ENCODE measurements at places on chromosomes 5 and 9.

GRCh38 chr9:117377046-117377445, 37.8 kb downstream of the ASTN2 start:
- DNase-seq, result no peak

DNA sequence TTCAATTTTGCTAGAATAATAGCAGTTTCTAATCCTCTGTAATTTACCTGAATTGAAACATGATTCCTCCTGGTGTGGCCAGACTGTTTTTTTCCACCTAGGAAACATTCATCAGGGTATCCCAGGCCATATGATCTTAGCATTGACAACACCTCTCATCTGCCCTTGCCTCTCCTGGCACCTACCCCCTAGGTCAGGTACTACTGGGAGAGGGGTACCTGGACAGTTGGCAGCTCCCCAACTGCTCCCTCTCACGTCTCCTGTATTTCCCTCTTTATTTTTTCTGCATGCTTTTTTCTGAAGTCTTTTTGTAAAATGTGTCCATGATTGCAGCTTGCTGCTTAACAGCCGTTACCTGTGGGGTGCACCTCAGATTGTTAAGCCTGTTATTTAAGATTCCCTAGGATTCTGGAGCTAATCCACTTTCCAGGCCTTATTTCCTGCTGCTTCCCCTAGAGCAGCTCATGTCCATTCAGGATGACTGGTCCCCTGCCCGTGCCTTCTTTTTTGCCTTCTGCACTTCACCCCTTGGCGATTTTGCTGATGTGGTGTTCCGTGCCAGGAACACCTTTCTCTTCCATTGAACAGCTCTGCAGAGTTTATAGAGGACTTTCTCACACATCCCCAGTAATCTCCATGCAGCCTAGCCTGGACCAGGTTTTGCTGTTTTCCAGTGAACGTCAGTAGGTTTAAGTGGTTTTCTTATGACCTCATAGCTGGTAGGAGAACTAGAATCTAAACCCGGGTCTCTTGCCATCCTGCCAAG, 33.6 kb downstream of the SNX30 start:
- no peak for DNase-seq

DNA sequence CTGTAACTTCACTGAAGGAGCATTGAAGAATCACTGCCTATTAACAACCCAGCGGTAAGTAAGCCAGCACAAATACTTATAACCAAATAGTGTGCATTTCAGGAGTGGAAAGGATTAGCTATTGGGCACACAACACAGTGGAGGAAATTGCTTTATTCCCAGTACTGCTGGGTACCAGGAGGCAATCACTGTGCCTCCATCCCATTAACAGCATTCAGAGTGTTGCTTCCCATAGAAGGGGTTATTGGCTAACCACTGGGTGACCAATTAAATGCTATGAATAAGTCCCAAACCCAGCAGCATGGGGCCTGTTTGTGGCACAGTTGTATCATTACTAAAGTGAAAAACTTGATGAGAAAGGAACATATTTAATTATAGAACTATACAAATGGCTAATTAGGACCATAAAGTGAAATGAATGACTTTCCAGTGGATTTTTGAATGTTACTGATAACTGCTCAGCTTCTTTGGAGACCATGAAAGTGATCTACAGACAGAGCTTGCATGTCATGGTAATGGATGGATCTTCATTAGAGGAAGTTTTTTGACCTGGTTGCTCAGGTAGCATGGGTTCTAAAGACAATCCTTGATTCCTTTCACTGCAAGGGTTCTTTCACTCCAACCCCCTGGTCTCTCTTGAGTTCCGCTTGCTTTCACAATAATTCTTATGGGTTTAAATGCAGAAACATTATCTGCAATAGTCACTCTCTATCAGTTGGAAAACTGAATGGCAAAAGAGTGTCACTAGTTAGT, 413.3 kb upstream of the RORB start:
- DNase-seq, result no peak

DNA sequence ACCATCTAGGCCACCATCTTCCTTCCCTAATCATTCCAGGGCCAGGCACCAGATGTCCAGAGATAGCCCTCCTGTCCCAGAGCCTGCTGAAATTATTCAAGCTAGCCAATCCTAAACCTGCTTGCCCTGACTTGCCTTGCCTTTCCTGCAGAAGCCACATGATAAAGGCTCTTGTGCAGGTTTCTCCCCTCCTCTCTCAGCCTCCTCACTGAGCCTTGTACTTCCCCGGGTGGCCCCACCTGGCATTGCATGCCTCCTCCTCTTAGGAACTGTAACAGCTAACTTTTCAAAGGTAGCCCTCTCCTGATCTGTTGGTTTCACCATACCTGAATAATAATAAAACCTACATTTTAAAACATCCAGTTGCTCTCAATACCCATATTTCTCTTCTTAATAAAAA, 42.6 kb downstream of the DIRAS2 start:
- DNase-seq, result no peak

GRCh38 chr9:126240835-126241234, 85.8 kb upstream of the MVB12B start:
- DNase-seq, result no peak

DNA sequence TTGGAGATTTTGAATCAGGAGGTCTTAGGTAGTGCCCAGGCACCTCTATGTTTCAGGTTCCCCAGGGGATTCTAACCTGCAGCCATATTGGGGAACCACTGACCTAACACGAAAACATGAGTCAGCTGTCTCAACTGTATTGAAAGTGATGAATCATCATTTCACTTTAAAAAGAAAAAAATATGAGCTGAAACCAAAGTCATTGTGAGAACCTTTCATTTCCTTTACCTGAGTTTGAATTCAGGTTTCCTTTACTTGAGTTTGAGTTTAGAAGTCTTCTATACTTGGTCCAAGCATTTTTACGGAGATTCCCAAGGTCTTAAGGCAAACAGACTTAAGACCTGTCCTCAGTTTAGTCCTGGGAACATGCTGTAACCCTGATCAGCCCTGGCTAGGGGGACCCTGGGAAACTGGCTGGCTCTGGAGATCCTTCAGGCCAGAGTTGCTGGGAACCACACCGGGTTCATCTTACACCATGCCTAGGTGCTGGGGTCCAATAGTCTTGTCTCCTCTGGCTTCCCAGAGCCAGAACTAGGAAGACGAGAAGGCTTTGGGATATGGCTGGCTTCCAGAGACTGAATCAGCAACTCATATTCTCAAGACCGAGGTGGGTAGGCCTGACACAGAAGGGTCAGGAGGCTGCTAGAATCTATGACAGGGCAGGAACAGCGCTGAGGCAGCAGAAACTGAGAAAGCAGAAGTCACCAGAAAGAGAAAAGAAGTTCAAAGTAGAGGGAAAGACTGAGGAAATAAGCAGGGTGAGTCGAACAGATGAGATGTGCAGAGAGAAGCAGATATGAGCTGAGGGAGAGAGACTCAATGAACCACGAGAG, 16.4 kb upstream of the PDCD1LG2 start:
- no peak for DNase-seq

- no peak for DNase-seq
These were observed 213.9 kb upstream of the TBCA start for GRCh38 chr5:77990020-77990419.

- no peak for DNase-seq
These were observed 101.5 kb upstream of the ARRDC3 start for GRCh38 chr5:91484662-91485061.

DNA sequence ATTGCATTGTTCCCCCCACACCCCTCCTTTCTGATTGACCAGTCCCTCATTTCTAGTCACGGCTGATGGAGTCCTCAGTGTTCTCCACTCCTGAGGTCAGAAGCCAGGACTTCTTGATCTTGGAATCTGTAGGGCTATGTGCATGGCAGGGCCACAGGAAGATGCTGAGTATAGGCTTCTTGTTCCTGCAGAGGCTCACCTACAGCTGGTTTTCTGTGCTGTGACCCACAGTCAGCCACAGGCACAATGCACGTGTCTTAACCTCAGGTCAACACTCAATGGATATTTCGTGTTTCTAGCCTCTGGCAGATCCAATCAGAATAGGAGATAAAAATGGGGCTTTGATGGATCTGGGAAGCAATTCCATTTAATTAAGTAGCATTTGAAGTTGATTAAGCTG, 14.3 kb upstream of the CXCL14 start:
- no peak for DNase-seq

DNA sequence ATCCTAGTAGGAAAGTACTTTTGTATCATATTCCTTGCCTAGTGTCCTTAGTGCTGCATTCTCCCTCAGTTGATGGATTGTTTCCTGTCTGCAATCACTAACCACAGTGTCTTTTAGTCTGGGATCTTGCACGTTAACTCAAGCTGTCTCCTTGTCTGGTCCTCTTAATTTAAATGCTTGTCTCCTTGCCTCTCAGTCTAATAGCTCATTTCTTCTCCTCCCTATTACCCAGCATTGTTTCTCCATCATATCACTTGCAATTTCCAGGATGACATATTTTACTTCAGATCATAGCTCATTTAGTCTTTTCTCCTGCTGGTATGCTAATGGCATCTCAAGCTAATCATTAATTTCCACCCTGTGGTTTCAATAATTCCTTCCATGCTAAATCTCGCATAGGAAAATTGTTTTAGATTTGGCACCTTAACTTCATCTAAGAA, 2052.0 kb upstream of the C9orf72 start:
- DNase-seq, result no peak

DNA sequence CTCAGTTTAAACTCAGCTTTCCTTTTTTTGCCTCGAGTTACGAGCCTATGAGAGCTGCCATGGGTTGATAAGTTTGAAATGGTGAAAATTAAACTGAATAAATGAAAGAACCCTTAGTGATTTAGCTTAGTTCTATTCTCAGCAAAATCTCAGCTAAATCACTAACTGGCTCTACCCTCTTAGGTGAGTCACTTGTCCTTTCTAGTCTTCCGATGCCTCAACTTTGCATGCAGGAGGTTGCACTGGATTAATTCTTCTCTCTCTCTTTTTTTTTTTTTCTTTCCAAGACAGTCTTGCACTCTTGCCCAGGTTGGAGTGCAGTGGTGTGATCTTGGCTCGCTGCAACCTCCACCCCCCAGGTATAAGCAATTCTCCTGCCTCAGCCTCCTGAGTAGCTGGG, 83.9 kb downstream of the PAPPA start:
- no peak for DNase-seq

DNA sequence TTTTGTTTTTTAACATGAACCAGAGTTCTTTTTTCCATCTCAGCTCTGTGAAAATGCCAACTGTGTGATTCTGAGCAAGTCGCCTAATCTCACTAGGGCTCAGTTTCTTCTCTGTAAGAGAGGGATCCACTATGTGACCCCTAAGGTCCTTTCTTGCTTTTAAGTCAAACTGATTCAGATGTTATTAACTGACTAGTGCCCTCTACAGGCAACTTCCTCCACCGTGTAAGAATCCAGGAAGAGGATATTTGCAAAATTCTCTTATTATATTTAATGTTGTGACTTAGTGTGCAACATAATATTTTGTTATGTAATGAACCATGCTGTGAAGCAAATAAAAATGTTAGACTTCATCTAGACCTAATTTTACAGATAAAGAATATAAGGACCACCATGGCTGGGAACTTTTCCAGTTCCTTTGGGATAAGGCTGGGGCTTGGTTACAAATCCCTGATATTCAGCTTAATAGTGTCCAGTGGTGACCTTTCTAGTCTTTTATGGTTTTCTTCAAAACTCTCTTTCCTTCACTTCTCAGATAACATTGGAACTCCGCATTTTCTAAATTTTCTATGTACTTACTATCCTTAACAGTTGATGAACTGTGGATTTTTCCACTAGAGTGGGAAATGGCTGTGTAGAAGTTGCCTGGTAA, 244.7 kb downstream of the PIK3R1 start:
- DNase-seq, result no peak

DNA sequence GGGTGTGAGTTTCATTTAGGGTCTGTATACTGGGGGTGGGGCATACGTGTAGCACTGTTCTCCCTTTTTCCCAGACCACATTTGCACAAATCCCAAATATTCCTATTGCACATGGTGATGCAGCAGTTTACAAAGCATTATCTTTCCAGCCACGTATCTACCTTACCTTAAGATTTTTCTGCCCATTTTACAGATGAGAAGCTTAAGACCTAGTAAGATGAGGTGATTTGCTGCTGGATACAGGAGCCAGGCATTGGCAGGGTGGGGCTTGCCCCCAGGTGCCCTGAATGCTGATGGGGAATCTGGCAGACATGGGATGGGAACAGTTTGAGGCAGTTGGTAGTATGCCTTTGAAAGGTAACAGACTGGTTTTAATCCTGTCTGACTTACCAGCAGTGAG, 12.5 kb downstream of the LHX2 start:
- DNase-seq, result no peak

DNA sequence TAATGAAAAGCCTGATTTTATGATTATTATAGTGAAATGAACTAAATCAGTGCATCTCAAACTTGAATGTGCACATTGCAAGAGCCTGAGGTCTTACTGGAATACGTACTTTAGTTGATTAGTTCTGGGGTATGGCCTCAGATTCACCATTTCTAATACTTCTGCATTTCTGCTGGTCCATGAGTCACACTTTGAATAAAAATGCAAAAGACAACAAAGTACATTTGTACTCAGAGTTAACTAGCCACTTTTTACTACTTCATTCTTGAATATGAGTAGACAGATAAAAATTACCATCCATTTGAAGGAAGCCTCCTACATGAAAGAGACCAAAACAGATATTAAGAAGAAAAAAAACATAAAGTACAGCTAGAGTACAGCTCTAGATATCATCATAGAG, 27.1 kb upstream of the PRR16 start:
- DNase-seq, result no peak

DNA sequence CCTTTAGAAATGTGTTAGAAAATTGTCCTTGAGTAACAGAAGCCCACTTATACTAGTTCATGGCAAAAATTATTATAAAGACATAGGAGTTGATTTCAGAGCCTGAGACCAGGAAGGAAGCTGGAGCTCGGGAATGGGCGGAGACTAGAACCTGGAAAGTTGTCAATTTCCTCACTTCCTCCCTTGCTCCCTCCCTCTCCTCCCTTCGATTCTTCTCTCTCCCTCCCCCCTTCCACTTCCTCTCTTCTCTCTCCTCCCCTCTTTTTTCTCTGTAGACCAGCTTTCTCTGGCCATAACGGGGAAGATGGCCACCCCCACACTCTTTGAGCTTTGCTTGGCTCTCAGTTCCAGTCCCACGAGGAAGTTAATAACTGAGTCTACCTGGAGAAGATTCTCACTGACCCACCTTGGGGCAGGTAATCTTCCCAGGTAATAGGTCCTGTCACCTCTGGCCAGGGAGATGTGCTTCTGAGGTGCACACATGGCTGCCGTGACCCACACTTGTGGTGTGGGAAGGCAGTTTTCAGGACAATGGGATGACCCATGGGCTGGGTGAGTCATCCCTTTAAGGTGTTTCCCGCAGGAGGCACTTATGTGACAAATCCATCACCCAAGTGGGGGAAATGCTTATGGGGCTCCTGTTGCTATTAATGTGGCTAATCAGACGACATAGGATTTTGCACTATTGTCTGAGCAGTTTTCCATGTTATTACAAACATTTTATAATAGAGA, 78.7 kb downstream of the HSPA4 start:
- DNase-seq, result no peak

GRCh38 chr5:30574761-30575160, 618.7 kb upstream of the CDH6 start:
- no peak for DNase-seq

DNA sequence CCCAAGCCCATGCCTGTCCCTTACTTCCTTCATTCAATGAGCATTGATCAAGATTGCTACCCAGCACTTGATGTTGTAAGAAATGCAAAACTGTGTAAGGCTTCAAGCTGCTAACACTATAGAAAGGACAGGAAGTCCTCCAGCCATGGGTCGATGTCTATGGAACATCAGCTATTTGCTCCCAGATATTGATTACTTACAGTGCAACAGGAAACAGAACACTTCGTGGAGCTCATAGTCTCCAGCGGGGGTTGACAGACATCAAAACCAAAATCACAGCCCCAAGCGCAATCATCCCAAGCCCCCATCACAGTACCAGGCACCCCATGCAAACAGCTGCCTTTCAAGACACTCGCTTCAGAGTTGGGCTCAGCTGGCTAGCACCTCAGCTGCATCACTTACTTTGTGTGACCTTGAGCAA, 26.8 kb upstream of the DUSP1 start:
- no peak for DNase-seq
